ENCODE measurements at places on chromosomes 5 and 9.

DNA sequence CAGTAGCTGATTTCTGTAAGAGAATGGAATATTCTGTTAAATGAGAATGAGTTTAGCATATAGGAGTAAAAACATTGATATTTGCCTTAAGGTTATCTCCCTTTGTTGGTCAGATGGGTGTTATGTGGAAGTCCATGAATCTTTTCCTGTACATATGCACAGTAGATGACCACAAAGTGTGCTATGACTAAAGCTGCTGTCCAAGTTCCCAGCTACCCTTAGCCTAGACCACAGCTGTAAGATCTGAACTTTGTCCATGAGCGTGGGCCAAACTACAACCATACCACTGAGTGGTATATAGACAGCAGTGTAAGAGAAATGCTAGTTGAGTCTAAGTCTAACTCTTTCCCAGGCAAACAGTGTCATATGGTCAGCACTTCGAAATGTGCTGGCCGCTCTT lies 48.8 kb downstream of the CD180 start:
- no peak for DNase-seq

GRCh38 chr5:77438071-77438470 lies 54.0 kb downstream of the WDR41 start:
- DNase-seq = no peak

DNA sequence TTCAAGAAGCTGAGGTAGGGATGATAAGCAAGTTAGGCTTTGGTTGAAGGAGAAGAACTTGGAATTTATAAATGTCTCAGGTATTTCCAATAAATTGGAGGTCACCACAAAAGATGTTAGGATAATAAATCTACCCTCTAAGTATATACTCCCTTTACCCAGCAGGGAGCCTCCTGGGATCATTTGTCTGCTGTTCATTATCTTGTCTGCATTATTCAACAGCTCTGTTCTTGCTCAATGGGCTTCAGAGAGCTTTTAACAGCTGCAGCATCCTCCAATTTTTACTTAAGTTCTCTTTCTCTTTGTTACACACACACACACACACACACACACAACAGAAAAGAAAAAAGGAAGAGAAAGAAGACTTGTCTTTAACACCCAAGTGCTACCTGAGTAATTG lies 51.7 kb upstream of the VPS13A start:
- no peak for DNase-seq

DNA sequence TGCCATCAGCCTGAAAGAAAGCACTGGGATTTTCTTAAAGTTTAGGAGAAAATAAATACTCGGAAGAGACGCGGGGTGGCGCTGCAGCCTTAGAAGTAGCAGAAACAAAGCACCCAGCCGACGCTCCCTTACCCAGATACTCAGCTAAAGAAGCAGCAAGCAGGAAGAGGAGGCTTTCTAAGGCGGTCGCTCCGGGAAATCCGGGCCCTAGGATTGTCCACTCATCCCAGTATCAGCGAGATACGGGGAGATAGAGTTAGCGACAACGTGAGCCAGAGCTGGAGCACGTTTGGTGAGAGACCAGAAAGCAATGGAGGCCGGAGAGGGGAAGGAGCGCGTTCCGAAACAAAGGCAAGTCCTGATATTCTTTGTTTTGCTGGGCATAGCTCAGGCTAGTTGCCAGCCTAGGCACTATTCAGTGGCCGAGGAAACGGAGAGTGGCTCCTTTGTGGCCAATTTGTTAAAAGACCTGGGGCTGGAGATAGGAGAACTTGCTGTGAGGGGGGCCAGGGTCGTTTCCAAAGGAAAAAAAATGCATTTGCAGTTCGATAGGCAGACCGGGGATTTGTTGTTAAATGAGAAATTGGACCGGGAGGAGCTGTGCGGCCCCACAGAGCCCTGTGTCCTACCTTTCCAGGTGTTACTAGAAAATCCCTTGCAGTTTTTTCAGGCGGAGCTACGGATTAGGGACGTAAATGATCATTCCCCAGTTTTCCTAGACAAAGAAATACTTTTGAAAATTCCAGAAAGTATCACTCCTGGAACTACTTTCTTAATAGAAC lies at the start of gene PCDHB2:
TSS of gene PCDHB2 (plus strand) at position 135 of the 782 bp plus-strand sequence. CDS start at position 311, 176 bp downstream.
- no peak for DNase-seq

GRCh38 chr5:78500028-78500427 lies 139.6 kb downstream of the SCAMP1 start:
- DNase-seq = no peak

DNA sequence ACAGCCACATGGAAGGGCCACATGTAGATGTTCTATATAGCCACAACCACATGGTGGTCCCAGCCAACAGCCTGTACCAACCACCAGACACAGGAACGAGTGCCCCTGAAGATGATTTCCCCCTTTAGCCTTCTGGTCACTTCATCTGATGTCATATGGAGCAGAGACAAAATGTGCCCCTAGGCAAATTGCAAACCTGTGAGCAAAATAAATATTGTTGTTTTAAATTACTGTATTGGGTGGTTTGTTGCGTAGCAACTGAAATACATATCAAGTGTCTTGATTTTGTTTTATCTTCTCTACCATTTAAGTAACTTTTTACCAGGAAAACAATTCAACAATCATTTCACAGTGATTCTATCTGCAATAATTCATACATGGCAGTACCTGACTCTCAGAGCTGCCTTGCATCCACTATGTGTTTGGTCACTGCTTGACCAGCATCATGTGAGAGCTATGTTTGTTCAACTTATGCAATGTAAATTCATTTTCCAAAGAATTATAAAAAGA lies 142.5 kb upstream of the VLDLR start:
- DNase-seq = no peak

- peak; percentile 38 for DNase-seq
Observed at GRCh38 chr5:77645158-77645994, 6.9 kb upstream of the OTP start.

GRCh38 chr9:19372567-19372966 lies 7.5 kb downstream of the RPS6 start:
- no peak for DNase-seq

DNA sequence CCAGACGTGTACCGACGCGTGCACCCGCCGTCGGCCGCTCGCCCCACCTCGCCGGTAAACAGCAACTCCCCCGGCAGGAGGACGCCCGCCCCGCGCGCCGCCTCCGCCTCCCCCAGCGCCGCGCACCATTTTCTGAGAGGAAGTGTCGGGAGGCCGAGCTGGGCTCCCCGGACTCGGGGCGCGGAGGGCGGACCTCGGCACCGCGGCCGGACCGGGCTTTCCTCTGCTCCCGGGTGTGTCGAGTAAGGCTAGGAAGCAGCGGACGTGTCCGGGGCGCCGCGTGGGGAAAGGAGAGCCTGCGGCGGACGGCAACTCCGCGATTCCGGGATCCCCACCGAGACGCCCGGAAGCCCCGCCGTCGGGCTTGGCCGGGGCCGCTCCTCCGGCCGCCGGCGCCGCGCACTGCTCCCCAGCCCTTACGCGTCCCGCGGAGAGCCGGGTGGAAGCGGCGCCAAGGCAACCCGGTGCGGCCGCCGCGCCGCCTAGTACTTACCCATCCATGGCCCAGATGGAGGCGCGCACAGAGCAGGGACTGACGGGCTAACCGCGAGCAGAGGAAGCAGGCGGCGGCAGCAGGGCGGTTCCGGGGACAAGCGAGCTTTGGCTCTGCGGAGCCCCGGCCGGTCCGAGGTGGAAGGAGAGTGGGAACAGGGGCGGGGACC lies at the start of gene PTBP3:
TSS of gene PTBP3 (minus strand) at position 643 of the 662 bp plus-strand sequence. CDS start 35,754 bp downstream, outside the sequence.
- peak; percentile 62 for DNase-seq

GRCh38 chr5:117973785-117974184 lies 1014.6 kb downstream of the DTWD2 start:
- DNase-seq = no peak

DNA sequence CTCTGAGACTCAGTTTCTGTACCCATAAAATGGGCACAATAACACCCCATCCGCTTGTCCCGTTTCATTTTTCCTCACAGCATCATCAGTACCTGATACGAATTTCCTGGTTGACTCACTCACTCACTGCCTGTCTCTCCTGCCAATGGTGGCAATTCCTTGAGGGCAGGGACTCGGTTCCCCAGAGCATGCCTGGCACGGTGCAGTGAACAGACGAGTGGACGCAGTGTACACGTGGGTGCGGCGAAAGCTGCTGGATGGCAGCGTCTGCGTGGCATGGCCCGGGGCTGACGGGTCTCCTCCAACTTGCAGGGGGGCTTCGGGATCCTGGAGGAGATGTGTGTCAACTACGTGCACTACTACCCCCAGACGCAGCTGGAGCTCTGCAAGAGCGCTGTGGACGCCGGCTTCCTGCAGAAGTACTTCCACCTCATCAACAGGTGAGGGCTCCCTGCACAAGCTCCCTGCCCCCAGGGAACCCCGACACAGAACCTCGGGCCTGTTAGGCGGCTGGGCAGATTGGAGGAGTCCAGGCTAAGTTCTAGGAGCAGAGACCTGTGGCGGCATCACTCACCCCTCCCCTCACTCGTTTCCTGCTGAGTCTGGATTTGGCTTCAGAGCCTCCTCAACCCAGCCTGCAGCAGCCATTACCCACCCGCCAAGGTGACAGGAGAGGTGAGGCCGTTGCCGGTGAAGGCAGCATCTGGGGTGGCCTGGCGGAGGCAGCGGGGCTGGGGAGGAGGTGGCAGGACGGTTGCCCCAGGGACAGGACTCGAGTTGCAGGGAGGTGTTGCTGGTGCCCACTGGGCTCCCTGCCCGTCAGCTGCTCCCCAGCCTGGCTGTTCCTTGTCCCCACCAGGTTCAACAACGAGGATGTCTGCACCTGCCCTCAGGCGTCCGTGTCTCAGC lies 20.3 kb downstream of the DBH start:
- DNase-seq = no peak

GRCh38 chr5:130350131-130350530 lies 445.9 kb downstream of the CHSY3 start:
- DNase-seq = no peak

DNA sequence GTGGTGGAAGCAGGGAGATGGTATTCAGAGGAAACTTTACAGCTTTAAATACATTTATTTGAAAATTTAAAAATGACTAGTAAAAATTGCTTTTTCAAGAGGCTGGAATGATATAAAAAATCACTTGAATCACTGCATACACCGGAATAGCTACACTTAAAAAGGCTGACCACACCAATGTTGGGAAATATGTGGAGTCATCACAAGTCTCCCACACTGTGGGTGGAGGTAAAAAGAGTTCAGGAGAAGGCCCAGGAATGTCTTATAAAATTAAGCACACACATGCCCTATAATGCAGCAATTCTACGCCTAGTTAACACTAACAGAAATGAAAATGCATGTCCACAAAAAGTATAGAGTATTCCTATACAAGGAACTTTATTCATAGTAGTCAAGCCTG lies 198.1 kb downstream of the ROR2 start:
- DNase-seq = peak; percentile 60

DNA sequence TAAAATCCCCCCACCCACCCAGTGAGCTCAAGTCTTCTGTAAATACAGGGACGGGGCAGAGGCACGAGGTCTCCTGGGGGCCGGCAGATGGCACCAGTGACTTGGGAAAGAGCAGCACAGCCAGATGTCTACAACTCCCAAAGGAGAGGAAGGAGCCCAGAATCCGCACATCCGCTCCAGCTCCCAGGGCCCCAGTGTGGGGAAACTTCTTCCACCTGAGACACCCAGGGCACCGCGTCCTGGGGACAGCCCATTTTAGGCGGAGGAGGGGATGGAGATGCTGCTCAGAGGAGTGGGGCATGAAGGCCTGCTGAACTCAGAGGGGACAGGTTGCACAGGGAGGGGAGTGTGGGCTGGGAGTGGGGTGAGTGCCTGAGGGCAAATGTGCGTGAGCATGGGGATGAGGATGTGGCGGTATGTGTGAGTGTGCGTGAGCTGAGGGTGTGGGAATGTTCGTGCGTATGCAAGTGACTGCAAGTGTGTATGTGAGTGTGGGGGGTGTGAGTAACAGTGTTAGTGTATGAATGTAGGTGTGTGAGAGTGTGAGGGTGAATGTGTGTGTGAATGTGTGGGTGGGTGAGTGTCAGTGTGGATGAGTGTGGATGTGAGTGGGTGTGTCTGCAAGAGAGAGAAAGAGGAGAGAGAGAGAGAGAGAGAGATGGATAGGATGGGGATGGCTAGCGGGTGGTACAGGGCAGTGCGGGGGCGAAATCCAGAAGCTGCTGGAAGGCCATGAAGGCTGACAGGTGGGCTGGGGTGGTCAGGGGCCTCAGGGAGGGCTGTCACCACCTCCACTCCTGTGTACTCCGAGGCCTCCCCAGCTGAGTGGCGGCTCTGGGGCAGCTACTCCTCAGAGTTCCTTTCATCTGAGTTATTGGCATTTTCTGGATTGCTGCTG lies 63.5 kb downstream of the DUSP1 start:
- DNase-seq = peak; percentile 25

- peak; percentile 67 for DNase-seq
Observed at GRCh38 chr5:50733741-50734140, 67.3 kb downstream of the PARP8 start.

DNA sequence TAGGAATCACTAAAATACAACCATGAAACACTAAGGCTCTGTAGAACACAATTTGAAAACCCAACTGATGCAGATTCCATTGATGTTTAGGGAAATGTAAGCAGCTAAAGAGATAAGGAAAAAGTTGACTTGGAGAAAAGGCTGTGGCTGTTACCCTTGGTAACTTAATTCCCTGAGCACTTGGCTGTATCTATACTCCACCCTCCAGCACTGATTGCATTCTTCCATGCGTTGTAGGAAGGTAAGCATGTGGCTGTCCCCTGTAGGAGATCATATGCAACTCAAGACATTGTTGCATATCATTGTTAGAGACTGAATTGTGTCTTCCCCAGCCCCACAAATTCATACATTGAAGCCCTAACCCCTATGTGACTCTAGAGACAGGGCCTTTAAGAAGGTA lies 184.5 kb downstream of the CEMIP2 start:
- DNase-seq = no peak

GRCh38 chr5:67240846-67241245 lies 44.2 kb upstream of the CD180 start:
- no peak for DNase-seq

GRCh38 chr5:85488295-85488694 lies 1103.6 kb upstream of the EDIL3 start:
- DNase-seq = no peak

GRCh38 chr5:11719888-11720481 lies 184.3 kb downstream of the CTNND2 start:
- peak; percentile 65 for DNase-seq

GRCh38 chr9:136703276-136703860 lies 9.0 kb upstream of the DIPK1B start:
- peak; percentile 84 for DNase-seq

- DNase-seq = peak; percentile 88
Observed at GRCh38 chr5:82719368-82719767, 357.8 kb downstream of the TMEM167A start.

DNA sequence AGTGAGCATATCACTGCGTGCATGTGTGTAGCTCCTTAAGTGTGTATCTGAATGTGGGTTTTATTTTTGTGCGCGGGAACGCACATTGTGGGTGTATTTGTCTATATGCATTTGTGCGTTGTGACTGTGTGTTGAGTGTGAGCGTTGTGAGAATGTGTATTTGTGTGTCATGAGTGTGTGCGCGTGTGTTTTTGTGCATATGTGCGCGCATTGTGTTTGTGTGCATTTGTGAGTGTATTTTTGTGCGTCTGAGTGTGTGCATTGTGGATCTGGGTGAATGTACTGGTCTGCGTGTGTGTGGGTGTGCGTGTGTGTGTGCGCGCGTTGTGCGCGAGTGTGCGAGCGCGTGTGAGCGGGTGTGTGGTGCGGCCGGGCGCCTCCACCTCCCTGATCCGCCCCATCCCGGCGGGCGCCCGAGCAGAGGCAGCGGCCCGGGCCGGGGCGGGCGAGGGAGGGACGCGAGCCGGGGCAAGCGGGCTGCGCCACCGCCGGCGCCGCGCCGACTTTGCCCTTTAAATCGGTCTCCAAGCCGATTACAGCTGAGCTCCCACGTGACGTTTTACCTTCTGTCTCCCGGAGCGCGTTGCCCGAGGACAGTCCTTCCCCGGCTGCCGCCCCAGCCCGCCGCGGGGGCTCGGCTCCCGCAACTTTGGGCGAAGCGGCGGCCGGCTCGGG lies at the start of gene RASGRF2:
TSS of gene RASGRF2 (plus strand) at position 596 of the 675 bp plus-strand sequence. CDS start 376 bp downstream, outside the sequence.
- DNase-seq = no peak

- no peak for DNase-seq
Observed at GRCh38 chr9:976943-977837, 735 bp downstream of the DMRT3 start.

Measured in inflammatory macrophage (primary cell).